Kasumi-1 (cell line): ENCODE measurements at places on chromosomes 2 and 18.
A peak's percentile ranks its signal among the peaks of the same experiment; 100 is the strongest.

DNA sequence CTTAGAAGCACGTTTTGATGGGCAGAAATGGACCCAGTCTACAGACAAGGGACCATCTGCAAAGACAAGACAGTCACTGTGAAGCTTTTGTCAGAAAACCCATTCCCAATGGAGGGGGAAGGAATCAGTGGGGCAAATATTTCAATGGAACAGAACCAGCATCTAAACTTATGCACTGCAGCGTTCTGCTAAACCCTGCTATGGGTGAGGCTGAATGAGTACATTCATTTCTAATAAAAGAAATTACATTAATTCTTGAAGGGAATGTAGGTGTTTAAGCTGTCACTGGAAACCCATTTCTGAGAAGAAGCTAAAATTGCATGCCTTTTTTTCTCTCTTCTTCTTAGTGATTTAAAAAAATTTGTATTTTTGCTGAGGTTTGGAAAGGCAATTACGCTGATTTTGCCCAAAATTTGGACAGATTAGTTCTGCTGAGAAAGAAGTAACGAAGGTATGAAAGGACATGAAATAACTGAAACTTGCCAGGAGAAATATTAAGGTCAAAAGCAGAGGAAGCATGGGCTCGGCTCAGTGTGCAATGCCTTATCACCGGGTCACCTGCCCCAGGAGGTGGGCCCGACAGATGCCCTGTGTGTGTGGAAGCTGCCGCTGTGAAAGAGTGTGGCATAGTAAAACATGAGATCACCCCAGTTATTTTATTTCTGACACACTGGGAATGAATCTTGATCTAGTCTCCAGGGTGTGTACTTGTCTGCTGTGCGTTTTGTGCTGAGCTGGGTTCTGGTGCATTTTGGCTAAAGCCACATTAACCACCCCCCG is 24.2 kb downstream of the SH3RF3 start:
- no peak for DNase-seq

DNA sequence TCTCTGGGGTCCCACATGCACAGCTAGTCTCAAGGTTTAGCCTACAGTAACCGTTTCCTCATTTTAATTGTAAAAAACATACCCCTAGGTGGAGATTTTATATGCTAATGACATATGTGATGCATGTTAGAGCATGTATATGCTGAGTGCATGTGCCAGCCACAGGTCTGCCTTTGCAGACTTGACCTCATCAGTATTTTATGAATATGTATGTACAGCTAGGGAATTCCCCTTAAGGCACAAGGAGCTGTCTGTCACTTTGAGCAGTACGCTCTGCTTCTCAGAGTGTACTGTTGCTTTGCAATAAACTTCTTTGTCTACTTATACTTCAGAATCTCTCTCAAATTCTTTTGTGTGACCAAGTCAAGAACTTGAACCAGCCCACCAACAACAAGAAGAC is 131.2 kb upstream of the ERBB4 start:
- no peak for DNase-seq

- no peak for DNase-seq
Measured at GRCh38 chr2:174878537-174879147, 114.4 kb upstream of the CHRNA1 start.

GRCh38 chr2:202317080-202317857 is 51.7 kb downstream of the NOP58 start:
- DNase-seq, result no peak

DNA sequence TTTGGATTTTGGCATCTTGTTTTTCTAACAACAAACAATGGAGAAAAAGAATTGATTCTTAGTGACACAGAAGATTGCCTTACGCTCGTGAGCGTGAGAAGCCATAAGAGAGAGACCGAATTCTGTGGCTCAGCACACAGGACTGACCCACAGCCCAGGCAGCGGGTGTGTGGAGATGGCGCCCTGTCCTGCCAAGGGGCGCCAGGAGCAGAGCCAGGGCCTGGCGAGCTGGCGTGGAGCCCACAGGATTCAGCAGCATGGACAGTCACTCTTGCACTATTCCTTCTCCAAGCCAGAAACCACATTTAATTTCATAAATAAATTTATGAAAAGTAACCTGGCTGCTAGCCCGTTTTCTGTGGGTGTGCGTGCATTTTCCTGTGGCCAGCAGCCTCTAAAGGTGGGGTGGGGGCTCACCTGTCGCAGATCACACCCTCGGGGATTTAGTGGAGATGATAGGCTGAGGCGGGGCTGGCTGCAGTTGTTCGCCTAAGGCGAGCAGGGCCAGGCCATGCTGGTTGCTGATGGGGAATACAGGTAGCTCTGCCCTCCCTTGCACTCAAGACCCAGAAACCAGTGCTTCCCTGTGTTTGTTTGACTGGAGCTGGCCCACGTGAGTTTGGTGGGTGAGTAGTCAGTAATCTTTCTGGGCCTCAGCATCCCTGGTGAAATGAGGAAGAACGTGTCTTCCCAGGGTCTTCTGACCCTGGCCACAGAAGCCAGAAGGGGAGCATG is 46.2 kb downstream of the FAM168B start:
- DNase-seq, result no peak

DNA sequence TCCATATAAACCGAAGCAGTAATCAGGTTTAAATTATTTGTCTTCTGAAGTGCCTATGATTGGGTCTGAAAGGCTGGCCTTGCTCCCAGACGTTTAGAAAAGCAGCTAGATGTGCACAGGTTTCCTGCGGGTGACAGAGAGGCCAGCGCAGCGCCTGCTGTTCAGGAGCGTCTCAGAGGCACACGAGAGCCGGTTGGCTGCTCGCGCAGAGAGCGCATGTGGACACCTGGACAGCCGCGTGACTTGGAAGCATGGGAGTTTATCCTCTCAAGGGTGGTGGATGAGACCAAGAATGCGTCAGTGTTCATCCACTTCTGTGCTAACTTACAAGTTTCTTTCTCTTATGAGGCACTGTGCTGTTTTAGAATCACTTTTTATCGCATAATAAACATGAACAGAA is 303.7 kb downstream of the PTGR3 start:
- DNase-seq, result no peak

DNA sequence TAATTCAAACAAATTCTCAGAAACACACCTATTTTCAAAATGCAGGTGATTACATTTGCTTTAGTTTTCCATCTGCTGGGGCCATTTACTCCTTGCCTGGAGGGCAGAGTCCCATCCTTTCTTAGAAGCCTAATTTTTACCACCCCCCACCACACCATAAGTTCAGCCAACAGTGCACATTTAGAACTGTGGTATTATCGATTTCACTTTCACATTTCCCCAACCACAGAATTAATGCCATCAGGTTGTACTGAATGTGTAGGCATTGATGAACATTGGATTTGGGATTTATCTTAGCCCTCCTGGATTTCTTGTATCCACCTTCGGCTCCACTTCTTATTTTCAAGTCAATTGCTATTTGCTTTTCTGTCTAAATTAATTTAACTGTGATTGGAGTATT is 4.5 kb downstream of the SCYGR3 start:
- DNase-seq, result no peak

DNA sequence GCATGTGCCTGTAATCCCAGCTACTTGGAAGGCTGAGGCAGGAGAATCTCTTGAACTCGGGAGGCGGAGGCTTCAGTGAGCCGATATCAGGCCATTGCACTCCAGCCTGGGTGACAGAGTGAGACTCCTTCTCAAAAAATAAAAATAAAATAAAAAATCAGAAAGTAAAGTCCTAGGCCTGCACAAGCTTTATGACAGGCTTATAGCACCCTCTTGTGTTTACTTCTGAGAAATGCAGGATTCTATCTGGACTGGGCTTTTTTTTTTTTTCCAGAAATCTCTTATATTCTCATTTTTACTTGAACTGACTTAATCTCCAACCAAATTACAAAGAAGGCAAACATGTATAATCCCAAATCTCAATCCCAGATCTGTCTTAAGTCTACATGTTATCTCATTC is 26.1 kb upstream of the REG3G start:
- DNase-seq, result peak; percentile 28

DNA sequence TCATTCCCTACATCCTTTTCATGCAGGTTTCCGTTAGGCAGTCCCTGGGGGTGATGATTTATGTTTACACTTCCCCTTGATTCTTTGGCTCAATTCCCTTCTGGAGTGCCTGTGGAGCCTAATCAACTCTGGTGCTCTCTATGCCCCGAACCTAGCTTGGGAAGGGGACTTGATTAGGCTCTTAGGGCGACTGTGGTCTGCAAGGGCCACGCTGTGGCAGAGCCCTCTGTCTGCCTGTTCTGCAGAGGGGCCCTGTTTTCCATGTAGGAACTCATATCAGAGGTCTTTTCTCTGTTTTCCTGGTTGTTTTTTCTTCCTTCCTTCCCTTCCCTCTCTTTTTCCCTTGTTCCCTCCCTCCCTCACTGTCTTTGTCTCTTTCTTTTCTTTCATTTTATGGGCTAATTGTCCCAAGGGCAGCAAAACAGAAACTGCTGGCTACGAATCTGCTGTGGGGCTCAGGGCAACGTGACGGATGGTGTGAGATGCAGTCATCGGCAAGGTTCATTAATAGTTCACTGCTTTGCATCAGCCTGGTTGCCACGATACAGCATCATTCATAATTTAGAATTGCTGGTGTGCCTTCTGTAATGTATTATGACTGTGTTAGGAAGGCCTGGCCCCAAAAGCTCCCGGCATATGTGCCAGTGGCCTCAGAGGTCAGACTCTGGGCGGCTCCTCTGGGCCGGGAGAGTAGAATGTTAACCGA is 134.5 kb downstream of the NAPG start:
- DNase-seq, result no peak

- DNase-seq, result no peak
Measured at GRCh38 chr2:232345251-232345650, 33.3 kb upstream of the ALPP start.

DNA sequence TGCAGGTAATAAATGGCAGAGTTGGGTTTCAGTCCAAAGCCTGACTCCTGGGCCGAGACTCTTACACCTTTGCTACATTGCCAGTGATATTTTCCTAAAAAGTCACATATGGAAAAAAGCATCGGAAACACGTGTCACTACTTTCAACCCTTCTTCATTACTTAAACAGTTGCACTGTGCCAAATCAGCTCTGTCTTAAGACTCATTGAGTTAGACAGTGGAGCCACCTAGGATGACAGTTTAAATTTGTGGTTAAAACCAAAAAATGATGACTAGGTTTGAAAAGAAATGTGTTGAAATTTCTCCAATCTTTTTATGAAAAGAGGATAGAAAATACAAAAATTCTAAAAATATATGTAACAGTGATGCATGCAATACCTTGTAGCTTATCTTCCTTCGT is 97.5 kb downstream of the TMEM247 start:
- DNase-seq, result no peak

- DNase-seq, result no peak
Measured at GRCh38 chr2:24579053-24579803, 88.2 kb downstream of the NCOA1 start.
